ENCODE measurements at places on chromosomes 2 and 18.
A peak's percentile ranks its signal among the peaks of the same experiment; 100 is the strongest.

GRCh38 chr2:120180066-120180465 lies 43.1 kb downstream of the TMEM185B start:
- no peak for DNase-seq

- no peak for DNase-seq
Observed at GRCh38 chr2:98586551-98587140, 21.7 kb downstream of the COA5 start.

GRCh38 chr2:54558188-54559005 lies 102.3 kb downstream of the SPTBN1 start:
- DNase-seq = peak; percentile 67

GRCh38 chr18:59823596-59824195 lies 76.1 kb upstream of the PMAIP1 start:
- peak; percentile 72 for DNase-seq

DNA sequence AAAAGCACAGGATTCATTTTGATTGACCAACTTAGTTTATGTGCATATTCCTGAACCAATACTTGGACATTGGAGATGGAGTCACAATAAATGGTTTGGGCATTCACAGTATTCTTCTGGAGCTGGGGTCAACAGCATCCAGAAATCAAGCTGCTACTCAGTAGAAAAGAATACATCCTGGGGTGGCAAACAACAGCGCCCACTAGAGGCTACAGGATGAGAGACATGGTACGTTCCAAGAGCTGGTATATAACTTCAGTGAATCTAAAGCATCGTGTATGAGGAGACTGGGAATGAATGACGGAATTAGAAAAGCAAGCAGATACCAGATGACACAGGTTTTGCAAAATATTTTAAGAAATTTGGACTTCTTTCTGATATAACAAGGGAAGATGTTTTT lies 142.9 kb upstream of the FIGN start:
- peak; percentile 20 for DNase-seq

DNA sequence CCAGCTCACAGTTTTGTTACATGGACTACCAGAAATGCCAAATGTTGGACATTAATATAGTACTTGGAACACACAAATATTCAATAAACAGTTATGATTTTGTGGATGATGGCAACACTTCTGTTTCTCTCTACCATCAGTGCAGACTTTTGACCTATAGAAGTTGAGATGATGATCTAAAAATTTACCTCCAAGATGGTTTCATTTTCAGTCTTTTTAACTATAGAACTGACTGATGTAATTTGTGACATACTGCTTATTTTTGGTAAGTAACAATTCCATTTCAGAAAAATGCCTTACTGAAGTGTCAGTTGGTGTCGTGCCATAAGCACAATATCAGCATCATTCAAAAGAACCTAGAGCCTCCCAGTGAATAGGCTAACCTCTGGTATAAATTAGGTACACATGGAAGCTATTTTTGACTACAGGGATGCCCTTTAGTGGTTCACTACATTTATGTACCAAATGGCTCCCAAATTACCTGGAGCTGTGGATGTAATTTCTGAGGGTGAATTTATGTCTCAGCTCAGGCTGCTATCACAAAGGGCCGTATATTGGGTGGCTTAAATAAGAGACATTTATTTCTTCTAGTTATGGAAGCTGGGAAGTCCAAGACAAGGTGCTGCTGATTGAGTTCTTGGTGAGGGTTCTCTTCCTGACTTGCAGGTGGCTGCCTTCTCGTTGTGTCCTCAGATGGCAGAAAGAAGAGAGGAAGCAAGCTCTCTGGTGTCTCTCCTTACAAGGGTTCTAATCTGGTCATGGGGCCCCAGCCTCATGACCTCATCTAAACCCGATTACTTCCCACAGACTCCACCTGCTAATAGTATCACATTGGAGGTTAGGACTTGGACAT lies 66.5 kb downstream of the ALPK2 start:
- no peak for DNase-seq

DNA sequence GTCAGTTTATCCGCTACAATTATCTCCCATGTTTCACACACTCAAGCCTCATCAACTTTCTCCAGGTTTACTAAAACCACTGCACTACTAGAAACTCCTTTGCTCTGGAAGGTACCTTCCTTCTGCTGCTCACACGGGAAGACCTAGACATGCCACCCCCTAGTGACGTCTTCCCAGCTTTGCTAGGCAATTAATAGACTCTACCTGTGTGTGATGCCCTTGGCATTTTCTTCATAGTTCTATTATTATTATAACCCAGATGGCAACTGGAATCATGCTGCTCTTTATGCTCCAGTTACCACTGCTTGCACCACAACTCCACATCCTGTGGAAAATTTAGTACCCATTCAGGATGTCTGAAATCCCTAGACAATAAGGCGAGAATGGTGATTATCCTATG lies 42.4 kb downstream of the CACNB4 start:
- no peak for DNase-seq

DNA sequence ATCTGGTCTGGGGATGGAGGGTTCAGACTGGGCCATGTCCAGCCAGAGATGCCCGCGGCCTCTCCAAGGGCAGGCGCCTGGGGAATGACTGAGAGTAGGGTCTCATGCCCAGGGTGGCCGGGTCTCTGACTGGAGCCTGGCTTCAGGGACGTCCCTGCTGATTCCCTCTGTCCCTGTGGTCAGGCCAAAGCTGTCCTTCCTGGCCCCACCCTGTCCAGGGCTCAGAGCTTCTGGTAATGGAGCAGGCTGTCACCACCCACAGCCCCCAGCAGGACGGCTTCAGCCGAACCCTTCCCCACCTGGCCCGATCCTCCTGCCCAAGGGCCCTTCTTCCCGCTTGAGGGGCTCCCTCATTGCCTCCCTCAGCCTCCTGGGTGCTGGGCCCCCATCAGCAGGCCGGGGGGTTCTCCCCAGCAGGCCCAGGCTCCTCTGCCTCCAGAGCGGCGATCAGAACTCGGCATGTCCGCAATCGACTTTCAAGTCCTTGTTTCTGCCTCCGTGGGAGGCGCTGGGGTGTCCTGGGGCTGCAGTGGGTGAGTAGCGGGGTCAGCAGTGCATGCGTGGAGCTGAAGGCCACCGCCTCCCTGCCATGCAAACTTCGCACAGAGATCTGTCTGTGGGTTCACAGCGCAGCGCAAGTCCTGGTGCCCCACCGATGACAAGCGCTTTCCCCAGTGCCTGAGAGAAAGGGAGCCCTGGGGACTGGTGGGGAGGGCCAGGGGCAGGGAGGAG lies 18.3 kb downstream of the RAMP1 start:
- DNase-seq = no peak

- DNase-seq = peak; percentile 54
Observed at GRCh38 chr2:207474863-207475485, 54.8 kb upstream of the CREB1 start.

- DNase-seq = no peak
Observed at GRCh38 chr2:77101796-77102452, 420.3 kb downstream of the LRRTM4 start.

DNA sequence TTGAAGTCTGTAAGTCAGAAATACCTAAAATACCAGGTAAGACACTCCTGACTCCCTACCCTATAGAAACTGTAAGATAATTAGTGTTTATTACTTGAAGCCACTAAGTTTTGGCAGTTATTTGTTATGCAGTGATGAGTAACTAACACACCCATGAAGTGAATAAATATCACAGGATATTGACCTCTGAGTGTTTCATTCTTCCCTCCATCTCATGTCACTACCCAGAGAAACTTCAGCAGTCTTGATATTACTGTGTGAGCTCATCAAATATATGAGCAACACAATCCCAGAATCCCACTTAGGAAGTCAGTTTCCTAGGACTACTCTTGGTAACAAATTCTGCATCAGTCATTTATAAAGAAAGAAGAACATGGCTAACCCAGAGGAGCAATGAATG lies 529.7 kb downstream of the FBXO15 start:
- no peak for DNase-seq

DNA sequence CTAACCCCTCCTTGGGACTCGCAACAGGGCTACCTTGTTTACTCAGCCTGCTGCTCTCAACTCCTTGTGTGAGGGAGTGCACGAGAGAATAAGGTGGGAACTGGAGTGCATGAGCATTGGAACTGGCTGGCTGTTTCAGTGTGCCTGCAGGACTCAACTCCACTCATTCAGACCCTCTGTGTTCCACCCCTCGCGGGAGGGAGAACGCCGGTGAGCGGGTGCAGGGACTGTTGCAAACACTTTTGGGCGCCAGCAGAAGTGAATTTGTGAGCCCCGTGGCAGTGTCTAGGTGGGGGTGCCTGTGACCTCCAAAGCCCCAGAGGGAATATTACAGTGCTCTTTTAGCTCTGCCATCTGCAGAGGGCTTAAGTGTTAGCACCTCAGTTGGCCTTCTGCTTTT lies 1978.3 kb upstream of the PIK3C3 start:
- no peak for DNase-seq

- peak; percentile 87 for DNase-seq
Observed at GRCh38 chr2:1553671-1554295, 140.5 kb downstream of the TPO start.

- no peak for DNase-seq
Observed at GRCh38 chr2:221533299-221533698, 38.8 kb downstream of the EPHA4 start.

DNA sequence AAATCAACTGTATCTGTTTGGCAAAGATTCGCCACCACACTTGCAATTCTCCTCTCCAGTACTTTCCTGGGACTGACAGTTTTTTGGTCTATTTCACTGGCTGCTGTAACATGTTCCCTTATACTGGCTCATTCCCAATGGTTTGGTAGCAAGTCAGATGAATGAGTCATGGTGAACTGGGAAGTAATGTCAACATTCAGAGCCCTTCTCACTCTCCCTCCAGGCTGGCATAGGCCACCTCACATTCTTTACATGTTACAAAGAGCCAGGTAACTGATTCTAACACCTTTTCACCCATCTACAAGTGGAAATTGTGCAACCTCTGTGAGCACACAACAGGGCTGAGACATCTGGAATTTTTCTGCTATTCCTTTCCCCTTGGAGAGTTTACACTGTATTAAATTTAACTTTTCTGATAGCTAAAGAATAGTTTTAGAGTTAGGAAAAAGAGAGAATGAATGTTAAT lies 111.3 kb upstream of the TLK1 start:
- DNase-seq = peak; percentile 85

GRCh38 chr2:72562451-72563153 lies 263.2 kb downstream of the EXOC6B start:
- no peak for DNase-seq

DNA sequence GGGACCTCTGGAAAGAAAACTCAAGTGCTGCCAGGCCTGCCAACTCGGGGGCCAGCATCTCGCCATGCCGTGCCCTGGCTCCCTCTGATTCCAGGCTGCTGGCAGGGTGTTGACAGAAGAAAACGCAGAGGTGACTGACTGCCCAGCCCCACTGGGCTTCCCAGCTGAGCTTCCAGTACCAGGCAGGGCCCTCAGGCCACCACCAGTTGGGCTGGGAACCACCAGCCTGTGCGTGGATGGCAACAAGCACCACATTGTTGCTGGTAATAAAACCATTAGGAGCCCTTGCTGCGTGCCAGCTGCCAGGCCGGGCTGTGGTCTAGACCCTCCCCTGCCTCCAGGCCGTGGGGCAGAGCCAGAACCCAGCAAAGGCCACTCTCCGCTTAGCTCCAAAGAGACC lies 9.2 kb downstream of the DNMT3A start:
- no peak for DNase-seq

GRCh38 chr18:44903327-44903726 lies 222.6 kb downstream of the SETBP1 start:
- DNase-seq = no peak

GRCh38 chr2:151946250-151946884 lies 118.1 kb upstream of the ARL5A start:
- DNase-seq = no peak

DNA sequence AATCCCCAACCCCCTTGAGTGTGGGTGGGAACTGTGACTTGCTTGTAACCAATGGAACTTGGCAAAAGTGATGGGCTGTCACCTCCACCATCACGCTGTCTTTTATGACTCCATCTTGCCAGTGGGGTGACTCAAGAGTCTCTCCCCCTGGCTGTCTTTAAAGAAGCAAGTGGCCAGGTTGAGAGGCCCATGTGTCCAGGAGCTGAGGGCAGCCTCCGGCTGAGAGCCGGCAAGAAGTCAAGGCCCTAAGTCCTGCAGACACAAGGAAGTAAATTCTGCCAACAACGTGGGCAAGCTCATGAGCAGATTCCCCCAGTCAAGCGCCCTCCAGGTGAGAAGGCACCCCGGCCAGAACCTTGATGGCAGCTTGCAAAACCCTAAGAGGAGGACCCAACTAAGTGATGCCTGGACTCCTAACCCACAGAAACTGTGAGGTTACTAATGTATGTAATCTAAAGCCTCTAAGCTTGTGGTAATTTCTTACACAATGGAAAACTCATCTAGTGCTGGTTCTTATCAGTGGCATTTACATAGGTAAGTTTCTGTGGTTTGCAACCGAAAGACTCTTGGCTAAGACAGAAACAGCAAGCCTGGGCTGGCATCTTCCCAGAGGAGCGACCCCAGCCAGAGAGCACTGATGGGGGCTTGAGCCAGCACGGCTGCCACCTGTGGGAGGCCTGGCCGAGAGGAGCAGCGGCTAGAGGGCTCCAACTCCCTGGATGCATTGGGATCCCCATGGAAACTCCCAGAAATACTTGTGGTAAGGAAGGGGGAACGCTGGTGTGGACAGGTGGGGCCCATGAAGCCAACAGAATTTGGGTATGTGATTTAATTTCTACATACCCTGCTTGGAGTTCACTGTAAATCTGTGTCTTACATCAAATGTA lies 49.3 kb downstream of the CIB4 start:
- no peak for DNase-seq

DNA sequence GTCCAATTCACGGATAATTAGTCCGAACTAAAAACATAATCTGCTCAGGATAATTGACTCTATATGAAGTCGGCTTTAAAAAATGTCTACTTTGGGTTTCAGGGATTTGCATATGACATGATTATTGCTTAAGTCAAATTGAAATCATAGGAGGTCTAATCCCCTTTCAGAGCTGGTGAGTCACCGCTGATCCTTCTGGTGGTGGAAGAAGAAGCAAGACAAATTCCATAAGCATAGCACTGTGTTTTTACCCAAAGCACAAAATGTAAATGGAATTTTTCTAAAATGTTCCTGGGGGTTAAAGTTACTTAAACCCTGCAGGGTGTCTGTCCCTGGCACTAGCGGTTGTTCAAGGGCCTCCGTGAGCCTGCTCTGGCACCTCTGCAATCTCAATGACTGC lies 460.2 kb downstream of the LRATD1 start:
- peak; percentile 55 for DNase-seq

- DNase-seq = no peak
Observed at GRCh38 chr2:197248001-197248401, 62.6 kb downstream of the ANKRD44 start.

- DNase-seq = no peak
Observed at GRCh38 chr18:65057439-65058083, 693.3 kb upstream of the CDH7 start.

DNA sequence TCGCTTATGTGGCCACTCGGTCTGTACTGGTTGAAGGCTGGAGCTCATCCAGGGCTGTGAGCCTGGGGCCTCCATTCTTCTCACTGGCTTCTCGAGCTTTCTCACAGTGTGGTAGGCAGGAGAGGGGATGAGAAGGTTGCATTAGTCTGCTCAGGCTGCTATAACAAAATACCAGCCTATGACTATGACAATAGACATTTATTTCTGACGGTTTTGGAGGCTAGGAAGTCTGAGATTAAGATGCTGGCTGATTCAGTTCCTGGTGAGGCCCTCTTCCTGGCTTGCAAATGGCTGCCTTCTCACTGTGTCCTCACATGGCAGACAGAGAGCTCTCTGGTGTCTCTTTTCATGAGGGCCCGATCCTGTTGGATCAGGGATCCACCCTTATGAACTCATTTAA lies 6.2 kb upstream of the STK25 start:
- peak; percentile 11 for DNase-seq
